Stimulated activated CD4-positive, alpha-beta T cell treated with anti-CD3 and anti-CD28 coated beads, Interleukin-1b, Interleukin-23, amount 100 ng/mL, for 1 hour (primary cell): ENCODE measurements at places on chromosomes 16 and 17.

GRCh38 chr16:528111-529011, 849 bp downstream of the CAPN15 start:
- no peak for DNase-seq

GRCh38 chr16:89737341-89738071, 16.2 kb downstream of the ZNF276 start:
- no peak for DNase-seq

DNA sequence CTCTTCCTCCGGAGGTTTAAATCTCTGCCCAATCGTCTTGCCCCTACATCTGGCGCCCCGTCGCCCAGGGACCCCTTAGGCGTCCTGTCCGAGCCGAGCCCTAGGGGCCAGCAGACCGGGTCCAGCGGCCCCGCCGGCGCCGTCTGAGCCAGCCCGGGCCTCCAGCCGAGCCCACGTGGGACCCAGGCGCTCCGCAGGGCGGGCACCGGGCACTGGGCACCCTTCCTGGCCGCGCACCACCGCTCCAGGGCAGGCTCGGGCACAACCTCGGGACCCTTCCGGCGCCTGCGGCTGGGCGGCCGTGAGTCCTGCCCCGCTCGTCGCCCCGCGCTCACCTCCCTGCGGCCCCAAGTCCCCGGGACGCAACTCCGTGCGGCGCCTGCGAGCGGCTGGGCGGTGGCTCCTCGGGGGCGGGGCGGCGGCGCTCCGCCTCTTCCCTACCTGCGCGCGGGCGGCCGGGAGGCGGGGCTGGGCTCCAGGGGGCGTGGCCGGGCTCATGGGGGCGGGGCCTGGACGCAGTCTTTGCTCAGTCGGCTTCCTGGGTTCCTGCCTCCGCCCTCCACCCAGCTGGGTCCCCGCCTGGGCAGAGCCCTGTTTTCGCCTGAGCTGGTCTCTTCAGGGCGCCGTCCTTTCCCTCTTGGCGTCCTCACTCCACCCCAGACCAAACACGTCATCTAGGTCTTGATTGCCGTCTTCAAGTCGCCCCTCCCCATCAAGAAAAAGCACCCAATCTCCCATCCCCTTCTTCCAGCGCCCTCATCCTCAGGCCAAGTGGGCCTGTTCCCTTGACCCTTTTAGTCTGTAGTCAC, at the start of gene RHBDF2:
Gene RHBDF2, minus strand, starts transcription at position 406 of the 809 bp plus-strand sequence. CDS start 19,899 bp downstream, outside the sequence.
- peak; percentile 95 for DNase-seq

- DNase-seq = no peak
Measured at GRCh38 chr17:35377068-35377467, 3.6 kb upstream of the SLFN11 start.

DNA sequence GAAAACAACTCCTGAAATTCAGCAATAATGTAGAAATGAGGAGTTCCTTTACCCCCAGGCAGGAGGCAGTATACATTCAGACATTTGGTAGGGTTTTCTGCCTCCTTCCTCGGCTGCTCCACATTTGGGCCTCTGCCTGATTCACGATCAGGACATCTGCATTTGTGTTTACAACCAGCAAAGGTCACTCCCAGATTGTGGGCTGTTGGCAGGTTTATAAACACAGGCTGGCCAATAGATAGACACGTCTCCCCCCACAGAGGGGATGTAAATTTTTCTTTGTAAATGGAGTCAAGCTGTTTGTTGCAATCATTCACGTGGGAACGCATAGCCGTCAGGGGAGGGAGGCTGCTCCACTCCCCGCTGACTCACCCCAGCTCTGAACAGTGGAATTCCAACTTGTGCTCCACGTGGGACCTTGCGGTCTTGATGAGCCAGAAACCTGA, 252.1 kb upstream of the N4BP1 start:
- no peak for DNase-seq

GRCh38 chr16:67766291-67766690, 40.1 kb downstream of the RANBP10 start:
- no peak for DNase-seq

GRCh38 chr17:17141279-17141678, 64.9 kb downstream of the PLD6 start:
- no peak for DNase-seq
